AG04450 (cell line): ENCODE measurements at places on chromosomes 6 and 20. TPM values are rescaled to one million over a fixed set of nuclear protein-coding genes. Genes with fewer than 3 reads are reported as not detected.

The FAM50B gene
- 4.5 and 5.5 TPM in 2 replicates for polyA plus RNA-seq

The KIF25 gene
- not detected in 2 replicates for polyA plus RNA-seq

The FBXO9 gene
- 74.0 and 90.2 TPM in 2 replicates for polyA plus RNA-seq

The ULBP3 gene
- polyA plus RNA-seq = 13.1 and 16.0 TPM in 2 replicates

The C20orf144 gene
- polyA plus RNA-seq = 0.09 and 0.14 TPM in 2 replicates

The ACOT8 gene
- 27.0 and 37.7 TPM in 2 replicates for polyA plus RNA-seq

The TENT5A gene
- 10.0 and 14.0 TPM in 2 replicates for polyA plus RNA-seq

The C6orf132 gene
- 0.68 and 1.1 TPM in 2 replicates for polyA plus RNA-seq

The KCNK16 gene
- polyA plus RNA-seq = not detected in 2 replicates

The DACT2 gene
- not detected in 2 replicates for polyA plus RNA-seq

The TP53TG5 gene
- polyA plus RNA-seq = not detected in 2 replicates
